AG04449 (cell line): ENCODE measurements at places on chromosomes 2 and 18.

DNA sequence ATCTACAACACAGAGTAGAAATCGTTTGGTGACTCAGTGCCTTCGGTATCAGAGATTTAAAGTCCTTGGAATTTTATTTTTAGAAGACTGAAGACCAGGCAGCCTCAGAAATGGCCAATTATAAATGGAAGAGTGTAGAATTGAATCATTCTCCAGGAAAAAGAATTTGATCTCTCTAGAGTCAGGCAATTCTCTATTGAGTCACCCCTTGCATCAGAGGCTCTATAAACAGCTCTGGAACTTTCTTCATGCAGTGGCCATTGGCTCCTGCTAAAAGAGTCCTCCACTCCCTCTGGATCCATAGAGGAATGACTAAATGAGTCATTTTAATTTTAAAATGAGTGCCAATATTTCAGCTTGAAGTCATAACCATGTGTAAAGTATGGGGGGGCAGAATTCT is 816.2 kb downstream of the TDRD15 start:
- no peak for DNase-seq

- no peak for DNase-seq
Measured at GRCh38 chr2:231926180-231926741, at the start of gene NPPC. TSS of gene NPPC (minus strand) at chr2:231926396. CDS start at chr2:231926249, 147 bp downstream.

DNA sequence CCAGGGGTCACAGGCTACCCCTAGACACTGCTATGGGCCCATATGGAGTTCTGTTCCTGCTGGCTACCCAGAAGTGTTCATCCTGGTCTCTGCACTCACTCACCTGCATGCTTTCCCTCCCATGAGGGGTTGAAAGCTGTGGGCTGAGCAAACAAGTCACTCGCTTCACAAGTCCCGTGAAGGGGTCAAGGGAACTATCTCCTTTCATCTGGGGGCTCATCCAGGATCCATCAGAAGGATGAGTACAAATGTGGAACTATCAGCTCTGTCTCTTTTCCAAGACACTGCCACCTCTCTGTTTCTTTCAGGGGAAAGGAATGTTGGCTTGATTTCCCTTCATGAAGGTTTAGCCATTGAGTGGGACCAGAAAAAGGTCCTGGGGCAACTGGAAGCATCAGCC is 21.7 kb downstream of the SULT1C4 start:
- no peak for DNase-seq

GRCh38 chr2:236120141-236120601 is 48.0 kb downstream of the GBX2 start:
- DNase-seq = no peak

- no peak for DNase-seq
Measured at GRCh38 chr2:178589335-178589734, 109.1 kb downstream of the PLEKHA3 start.
